Activated naive CD4-positive, alpha-beta T cell treated with anti-CD3 and anti-CD28 coated beads, Interleukin-2, amount 10 ng/mL, durations not matched to agents 5 hours and 36 hours (primary cell): ENCODE measurements at places on chromosomes 4 and X. TPM values are rescaled to one million over a fixed set of nuclear protein-coding genes. Genes with fewer than 3 reads are reported as not detected.

Gene MAGEC3
- not detected for total RNA-seq

Gene MAGEA12
- total RNA-seq, result not detected

Gene ITGB1BP2
- total RNA-seq, result 3.9 TPM

Gene GAB1
- total RNA-seq, result 0.60 TPM

Gene TMEM156
- total RNA-seq, result 27.9 TPM

Gene ARHGAP36
- not detected for total RNA-seq

Gene SMR3B
- total RNA-seq, result not detected

Gene CWH43
- not detected for total RNA-seq

Gene CASP3
- 66.4 TPM for total RNA-seq

Gene ARMCX2
- 3.1 TPM for total RNA-seq

Gene CT83
- not detected for total RNA-seq
